ENCODE measurements at places on chromosomes 6 and 20.
A peak's percentile ranks its signal among the peaks of the same experiment; 100 is the strongest.

DNA sequence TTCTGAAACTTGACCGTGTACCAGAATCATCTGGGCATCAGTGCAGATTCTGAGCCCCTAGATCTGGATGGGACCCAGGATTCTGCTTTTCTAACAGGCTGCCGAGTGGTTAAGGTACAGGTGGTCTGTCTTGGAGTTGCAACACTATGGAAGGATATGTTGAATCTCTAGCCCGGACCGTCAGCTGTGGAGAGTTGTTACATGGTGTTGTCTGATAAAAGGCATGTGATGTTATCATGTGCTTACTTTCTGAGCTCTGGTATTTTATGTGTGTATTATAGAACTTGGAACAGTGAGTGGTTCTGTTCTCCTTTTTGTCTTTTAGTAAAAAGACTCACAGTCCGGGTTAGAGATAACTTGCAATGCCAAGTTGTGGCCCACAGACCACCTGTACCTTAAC lies 123.0 kb downstream of the JARID2 start:
- DNase-seq, result no peak

DNA sequence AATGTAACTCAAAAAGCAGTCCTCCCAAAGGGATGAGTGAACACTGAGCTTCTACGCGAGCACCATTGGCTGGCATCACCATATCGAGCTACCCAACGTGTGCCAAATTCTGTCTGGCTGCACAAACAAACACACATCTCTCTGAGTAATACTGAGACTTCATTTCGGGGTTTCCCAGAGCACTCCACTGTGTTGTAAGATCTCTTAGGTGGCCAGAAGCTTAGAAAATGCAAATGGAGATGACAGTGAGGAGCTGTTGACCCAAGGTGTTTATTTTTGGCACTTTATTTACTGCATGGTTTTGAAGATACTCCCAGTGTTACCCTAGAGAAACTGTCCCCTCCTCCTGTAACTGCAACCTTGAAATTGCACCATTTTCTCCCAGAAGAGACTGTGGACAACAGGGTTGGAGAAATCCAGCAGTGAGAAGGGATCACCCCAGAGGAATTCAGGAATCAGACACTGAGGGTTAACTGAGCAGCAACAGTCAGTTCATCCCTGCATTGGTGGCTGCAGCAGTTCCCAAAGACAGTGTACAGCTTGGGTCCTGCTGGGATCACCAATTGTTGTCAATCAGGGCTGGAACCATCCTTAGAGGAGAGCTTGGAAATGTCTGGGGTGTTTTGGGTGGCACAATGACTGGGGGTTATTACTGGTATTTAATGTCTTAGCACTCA lies 1.0 kb upstream of the RIPOR2 start:
- no peak for DNase-seq

- DNase-seq, result no peak
Observed at GRCh38 chr6:18362058-18362561, 25.0 kb upstream of the RNF144B start.

- no peak for DNase-seq
Observed at GRCh38 chr6:7529141-7529540, 12.3 kb upstream of the DSP start.

- peak; percentile 55 for DNase-seq
Observed at GRCh38 chr20:7859356-7859802, 80.9 kb downstream of the HAO1 start.

DNA sequence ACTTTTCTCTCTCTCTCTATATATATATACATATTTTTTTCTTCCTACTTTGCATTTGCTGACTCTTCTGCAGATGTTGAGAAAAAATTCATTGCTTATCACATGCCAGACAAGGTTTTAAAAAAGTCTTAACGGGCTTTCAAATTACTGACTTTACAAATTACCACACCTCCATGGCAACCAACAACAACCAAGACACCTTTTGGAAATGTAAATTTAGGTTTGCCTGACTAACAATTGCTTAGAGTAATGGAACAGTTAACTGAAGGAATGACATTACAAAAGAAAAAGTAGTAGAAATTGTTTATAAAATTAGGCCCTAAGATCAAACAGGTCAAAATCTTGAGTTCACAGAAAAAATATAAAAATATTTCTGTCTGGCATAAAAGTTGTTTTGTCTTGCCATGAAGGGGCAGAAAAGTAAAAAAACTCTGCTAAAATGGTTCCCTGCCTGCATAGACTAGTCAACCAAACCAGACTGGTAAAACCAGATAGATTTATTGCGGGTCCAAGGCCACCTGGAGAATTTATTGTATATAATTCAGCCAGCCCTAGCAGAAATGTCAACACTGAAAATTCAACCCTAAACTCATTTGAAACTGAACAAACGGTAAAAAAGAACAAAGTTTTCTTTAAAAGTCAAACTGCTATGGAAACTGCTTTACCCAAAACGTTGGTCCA lies 92.8 kb upstream of the FRMD1 start:
- no peak for DNase-seq

DNA sequence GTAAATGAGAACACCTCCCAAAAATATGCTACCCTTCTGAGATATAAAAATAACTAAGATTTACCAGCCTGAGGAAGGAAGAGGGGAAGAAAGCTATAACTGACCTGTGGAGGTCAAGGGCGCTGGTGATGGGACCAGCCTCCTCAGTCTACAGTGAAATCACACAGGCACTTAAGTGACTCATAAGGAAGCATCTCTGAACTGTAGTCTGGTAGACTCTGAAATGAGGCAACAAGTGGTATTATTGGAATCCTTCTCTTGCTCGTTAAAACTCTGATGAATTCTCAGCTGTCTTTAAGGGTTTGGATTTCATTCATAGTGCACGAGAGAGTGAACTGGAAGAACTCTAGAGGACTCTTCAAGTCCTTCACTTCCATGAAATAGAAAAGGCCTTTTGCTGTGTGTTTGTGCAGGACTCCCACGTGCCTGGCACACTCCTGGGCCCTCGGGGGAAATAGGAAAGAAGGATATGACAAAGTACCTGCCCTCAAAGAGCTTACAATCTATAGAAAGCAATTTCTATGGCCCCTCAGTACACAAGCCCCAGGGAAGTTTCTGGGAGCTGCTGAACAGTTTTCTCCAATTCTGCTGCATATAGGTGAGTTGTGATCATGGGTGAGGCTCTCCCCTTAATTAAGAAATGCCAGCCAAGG lies 231.8 kb upstream of the RREB1 start:
- no peak for DNase-seq

GRCh38 chr6:143774347-143774746 lies 68.8 kb upstream of the LTV1 start:
- no peak for DNase-seq

GRCh38 chr6:11921017-11921438 lies 91.1 kb upstream of the HIVEP1 start:
- no peak for DNase-seq

- DNase-seq, result no peak
Observed at GRCh38 chr6:19325335-19325789, 511.8 kb upstream of the ID4 start.

DNA sequence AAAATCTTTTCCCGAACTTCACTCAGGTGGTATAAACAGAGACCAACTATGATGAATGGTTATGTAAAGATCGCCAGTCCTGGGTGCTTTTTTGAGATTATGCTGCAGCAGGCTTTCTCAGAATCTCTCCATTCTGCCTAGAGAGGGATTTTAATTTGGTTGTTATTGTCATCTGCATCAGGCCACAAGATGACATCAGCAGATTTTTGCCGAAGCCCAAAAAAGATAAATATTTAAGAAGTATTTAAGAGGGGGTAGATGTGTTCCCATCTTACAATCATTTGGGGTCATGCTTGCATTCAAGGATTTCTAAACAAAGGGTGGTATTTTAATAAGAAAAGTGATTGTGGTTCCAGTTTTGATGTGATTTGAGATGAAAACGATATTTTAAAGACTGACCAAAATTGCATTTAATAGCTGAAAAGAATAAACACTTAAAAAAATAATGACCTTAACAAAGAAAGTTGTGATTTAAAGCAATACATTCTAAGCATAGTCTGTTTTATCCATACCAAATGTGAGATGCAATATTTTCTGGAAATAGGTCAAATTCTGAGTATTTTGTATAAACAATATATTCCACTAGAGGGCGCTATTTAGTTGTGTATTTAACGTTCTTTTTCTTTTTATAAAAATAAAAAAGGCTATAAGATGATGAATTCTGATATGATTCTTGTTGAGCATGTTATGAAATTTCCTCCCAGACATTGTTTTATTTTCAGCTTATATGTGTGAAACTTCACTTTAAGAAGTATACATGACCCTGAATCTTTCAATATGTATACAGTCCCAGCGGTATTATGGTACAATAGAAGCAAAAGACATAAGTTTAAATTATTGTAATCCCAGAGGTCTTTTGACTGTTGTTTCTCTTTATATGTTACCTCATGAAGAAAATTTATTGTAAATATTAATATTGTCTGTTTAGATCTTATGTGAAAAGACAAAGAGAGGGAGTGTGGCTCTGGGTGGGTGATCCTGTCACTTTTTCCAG lies 51.0 kb upstream of the ZFP64 start:
- no peak for DNase-seq

- DNase-seq, result no peak
Observed at GRCh38 chr20:47868744-47869143, 83.5 kb upstream of the SULF2 start.
